ENCODE measurements at places on chromosomes 7 and 10.

- no peak for DNase-seq
These were observed 41.1 kb downstream of the GLRX3 start for GRCh38 chr10:130177250-130177649.

DNA sequence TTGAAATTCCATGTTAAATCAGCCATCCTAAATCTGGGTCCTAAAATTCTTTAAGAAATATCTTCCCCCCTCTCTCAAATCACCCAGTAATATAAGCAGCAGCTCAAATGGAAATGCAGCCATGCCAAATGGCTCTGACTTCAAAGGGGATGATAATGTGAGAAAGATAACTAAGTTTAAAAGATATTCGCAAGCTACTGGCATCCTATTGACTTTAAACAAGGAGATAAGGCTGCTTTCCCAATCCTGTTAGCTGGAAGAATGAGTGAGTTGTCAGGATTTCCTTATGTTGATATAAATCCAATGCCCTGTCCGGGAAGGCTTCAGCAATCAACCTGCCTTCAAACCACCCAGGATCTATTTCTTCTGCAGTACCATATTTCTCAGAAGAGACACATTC, 172.0 kb downstream of the FANK1 start:
- DNase-seq: no peak

GRCh38 chr7:49643321-49643720, 130.1 kb upstream of the VWC2 start:
- no peak for DNase-seq

DNA sequence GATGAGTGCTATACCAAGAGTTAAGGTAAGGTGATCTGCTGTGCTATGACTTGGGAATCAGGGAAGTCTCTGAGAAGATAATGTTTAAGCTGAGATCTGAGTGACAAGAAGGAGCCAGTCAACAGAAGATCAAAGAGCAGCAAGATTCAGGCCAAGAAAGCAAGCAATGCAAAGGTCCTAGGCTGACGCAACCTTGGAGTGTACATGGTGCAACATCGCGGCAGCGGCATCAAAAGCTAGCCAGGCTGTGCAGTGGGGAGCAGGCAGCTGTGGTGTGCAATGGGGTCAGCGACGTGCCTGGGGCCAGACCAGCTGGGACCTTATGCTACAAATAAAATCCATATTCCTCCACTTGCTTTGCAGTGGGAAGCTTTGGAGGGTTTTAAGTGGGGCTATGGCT, 324.1 kb downstream of the LRMDA start:
- DNase-seq: no peak

DNA sequence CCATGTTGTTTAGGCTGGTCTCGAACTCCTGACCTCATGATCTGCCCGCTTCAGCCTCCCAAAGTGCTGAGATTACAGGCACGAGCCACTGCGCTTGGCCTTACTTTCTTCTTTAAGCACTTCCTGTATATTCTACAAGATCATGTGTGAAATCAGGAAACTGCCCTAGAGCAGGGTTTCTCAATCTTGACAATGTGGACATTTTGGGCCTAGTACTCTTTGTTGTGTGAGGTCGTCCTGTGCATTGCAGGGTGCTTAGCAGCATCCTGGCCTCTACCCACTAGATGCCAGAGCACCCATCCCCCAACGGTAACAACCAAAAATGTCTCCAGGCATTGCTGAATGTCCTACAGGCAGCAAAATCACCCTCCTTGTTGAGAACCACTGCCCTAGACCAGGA, 24.7 kb downstream of the RRP12 start:
- no peak for DNase-seq

DNA sequence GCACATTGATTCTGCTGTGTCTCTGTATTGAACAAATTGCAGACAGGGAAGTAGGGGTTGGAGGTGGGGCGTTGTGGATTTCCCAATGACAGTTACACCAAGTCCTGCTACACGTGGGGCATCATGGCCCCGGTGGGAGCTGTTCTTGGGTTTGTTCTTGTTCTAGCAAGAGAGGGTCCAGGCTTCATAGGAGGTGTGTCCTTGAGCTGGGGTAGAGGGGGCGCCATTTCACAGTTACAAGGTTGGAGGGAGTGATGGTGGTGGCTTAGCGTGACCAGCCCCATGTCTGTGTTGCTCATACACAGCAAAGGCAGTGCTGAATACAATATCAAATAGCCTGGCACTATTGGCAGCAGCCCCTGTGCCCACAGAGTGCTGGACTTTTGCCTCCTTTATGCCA, 15.7 kb downstream of the SH2D4B start:
- DNase-seq: no peak

GRCh38 chr10:488933-489215, 200.6 kb downstream of the DIP2C start:
- no peak for DNase-seq

GRCh38 chr10:47057471-47057870, 146.2 kb downstream of the PTPN20 start:
- no peak for DNase-seq
